ENCODE measurements at places on chromosomes 6 and 20.

DNA sequence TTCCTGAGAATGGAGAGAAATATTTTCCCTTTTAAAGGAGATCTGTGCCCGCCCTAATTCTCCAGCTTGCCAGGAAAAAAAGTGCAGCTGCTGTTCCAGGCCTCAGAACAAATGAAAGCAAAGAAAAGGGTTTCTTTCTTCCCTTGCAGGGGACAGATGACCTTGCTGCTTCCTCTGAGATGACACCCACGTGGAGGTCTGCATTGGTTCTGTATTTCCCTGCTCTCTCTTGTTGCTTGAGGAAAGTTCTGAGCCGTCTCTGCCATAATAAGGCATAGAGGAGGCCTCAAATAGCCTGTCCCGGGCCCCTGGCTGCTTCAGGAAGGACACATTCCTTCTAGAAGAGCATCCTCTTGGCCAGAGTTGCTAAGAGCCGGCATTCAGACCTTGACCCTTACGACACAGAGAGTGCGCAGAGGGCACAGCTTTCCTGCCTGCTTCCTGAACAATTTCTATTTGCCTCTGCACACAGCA is 501.8 kb upstream of the SULF2 start:
- DNase-seq = no peak

DNA sequence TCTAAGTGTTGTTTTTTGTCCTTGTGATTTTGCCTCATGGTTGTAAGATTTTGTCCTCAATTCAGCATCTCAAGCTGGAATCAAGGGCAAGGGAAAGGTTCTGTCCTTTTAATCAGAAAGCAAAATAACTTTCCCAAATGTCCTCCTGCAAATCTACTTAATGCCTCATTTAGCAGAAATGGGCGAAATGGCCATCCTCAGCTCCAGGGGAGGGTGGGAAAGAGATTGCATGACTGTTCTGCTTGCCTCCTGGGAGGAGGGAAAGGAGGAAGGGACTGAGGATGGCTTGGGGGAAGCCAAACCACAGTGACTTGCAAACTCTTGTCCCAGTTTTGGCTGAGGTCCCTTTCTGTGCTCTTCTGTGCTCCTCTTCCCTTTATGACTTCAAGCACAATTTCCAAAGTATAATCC is 43.4 kb downstream of the TNFAIP3 start:
- no peak for DNase-seq

- no peak for DNase-seq
These were observed 33.2 kb downstream of the DNAAF9 start for GRCh38 chr20:3374296-3374695.

DNA sequence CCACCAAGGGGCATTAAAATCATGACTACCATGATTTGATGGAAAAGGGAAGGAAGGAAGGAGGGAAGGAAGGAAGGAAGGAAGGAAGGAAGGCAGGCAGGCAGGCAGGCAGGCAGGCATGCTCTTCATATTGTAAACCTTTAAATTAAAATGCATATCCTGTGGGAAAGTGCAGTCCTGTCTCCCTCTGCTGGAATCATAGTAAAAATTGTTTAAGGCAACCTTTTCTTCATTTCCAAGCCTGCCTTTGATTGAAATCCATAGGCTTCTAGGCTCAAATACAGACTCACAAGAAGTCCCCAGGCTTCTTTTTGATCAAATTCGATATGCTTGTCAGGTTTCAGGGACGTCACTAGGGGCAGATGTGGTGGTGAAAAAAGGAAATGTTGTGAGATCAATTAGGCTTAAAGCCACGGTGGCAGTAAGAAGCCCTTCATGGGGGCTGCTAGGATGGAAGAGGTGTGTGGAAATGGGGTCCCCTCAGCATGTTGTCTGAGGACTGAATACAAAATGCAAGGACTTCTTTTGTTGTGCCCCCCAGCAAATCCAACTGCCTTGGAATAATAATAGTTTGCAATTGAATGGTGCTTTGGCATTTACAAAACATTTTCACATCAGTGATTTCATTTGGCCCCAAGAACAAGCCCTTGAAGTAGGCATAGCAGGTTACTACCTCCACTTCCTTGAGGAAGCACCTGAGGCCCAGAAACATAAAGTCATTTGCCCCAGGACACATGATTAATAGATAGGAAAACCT is 25.6 kb upstream of the GABRR1 start:
- DNase-seq = peak; percentile 30

- no peak for DNase-seq
These were observed 594.6 kb downstream of the DOK5 start for GRCh38 chr20:55070001-55070400.

DNA sequence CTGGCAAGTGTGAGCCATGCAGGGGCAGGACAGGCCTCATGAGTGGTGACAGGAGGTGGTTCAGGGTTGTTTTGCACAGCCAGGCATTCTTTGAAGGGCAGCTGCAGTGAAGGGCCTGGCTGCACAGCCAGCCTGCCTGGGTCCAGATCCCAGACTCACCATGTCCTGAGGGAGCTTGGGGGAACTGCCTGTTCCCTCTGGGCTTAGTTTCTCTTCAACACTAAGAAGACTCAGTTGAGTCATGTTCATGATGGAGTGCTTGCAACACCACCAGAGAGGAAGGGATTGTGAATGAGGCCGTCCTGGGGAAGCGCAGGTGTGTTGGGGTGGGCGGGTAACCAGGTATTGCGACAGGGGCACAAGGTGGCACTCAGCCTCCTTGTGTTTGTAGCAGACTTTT is 102.4 kb downstream of the CDH26 start:
- DNase-seq = no peak

GRCh38 chr20:50308513-50309279 is 118.1 kb downstream of the CEBPB start:
- no peak for DNase-seq

DNA sequence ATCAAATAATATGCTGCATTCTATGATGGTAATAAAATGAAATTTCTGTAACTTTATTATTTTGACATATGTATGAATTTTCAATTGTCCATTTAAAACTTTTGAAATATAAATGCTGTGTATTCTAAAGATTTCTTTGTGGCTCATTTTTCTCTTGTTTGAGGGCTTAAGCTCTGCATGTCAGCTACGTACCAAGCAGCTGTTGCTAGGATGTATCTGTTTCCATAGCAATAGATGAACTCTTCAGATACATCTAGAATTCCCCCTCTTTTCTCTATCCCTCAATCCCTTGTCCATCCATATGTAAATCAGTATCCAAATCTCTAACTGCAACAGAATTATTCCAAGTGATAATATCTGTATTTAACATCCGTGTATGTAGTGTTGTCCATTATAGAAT is 76.5 kb upstream of the OPRM1 start:
- no peak for DNase-seq

GRCh38 chr6:29142309-29142708 is 28.4 kb upstream of the OR2J2 start:
- DNase-seq = no peak

DNA sequence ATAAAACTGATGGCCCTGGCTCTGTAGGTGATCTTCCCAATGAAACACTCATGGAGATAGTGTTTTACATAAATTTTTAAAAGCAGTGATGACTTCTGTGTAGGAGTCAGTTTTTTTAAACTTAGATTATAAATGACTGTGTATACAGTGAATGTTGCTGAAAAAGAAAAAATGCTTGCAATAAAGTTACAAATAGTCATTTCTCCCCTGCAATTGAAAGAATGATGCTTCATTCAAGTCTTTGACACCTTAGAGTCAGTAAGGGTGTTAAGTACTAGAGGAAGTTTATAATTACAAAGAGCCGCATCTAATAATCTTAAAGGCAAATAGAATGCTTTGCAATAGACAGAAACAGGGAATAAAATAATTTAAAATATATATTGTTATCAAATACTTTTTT is 27.6 kb downstream of the ZNF292 start:
- DNase-seq = no peak

DNA sequence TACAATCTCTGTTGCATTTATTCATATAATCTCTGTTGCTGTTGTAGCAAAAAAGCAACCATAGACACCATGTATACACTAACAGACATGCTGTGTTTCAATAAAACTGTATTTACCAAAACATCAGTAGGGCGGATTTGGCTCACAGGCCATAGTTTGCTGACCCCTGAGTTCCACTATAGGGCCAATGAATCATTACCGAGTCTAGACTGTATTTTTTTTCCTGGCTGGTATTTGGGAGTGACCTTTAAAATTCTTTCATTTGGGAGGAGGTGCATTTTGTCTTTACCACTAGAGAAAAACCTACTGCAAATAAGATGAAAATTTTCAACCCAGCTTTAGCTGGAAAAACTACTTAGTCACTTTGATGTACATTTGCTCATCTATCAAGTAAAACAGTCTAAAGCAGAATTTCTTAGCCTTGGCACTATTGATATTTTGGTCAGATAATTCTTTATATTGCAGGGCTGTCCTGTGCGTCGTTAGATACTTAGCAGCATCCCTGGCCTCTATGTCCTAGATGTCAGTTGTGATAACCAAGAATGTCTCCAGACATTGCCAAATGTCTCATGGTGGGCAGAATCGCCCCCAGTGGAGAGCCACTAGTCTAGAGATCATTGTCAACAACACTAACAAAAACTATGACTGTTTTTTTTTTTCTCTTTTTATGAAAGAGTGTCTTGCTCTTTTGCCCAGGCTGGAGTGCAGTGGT is 39.5 kb downstream of the DCBLD1 start:
- DNase-seq = no peak

GRCh38 chr6:150025201-150025917 is at the start of gene RAET1L:
RAET1L (minus strand) TSS chr6:150025532; CDS start chr6:150025471, 61 bp downstream.
- DNase-seq = no peak

DNA sequence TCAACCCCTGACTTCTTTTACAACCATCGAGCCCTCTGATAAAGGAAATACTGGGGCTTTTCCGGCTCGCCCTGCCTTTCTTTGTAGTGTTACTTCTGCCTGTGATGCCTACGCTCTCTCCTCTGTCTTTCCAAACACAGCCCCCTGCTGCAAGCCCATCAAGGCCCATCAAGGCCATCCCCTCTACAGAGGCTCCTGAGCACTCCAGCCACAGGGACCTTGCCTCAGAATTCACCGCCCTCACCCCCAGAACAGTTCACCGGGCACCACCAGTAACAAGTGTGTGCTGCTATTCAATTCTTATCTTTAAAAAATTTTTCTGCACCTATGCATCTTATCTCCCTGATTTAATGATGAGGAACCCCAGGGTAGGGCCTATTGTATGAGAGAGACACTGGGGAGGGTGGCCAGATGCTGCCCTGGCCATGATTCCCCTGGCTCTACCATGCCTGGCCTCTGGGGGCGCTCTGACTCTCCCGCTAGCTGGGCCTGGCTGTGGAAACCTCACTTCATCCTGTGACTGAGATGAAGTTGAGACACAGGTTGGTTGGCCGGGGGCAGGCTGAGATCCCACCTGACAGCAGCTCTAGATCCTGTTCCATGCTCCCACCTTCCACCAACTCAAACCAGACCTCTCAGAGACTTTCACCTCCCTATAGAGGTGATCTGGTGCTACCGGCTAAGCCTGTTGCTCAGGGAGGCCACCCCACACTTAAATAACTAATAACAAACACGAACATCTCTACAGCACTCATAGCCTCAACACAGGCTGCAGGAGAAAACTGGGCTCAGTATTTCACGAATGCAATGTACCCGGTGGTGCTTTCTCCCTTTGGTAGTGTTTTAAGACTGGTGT is 19.2 kb upstream of the GLP1R start:
- DNase-seq = peak; percentile 72

GRCh38 chr6:41413250-41413649 is 77.8 kb downstream of the NCR2 start:
- no peak for DNase-seq

DNA sequence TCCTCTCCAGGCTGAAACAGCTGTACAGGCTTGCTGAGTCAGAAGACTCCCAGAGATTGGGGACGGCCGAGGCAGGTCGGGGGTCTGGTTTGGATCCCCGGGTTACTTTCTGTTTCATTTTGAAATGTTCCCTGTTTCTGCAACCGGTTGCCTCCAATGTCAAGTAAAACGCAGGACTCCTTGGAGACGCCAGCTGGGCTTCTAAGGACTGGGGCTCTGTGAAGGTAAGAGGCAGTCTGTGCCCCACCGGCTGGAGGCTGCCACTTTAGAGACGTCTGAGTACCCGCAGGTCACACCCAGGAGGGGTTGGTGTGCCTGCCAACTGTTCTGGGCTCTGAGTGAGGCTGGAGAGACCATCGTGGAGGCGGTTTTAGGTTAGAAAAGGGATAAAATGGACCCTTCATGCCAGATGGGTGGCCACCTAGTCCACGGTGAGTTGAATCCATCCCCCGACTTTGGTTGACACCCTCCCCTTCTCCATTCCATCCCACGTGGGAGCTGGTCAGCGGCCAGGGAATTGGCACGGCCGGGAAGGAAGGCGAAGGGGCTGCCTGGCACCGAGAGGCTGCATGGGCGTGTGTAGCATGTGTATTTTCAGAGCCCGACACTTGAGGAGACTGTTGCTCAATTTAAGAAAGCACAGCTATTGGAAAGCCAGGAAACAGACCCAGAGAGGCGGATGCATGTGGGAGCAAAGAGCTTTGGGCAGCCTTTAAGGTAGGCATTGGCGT is 240.9 kb downstream of the PHACTR1 start:
- peak; percentile 21 for DNase-seq

- no peak for DNase-seq
These were observed 55.3 kb downstream of the UBE2V1 start for GRCh38 chr20:50057714-50058053.

GRCh38 chr20:8876366-8876765 is 192.5 kb upstream of the PLCB4 start:
- DNase-seq = no peak

DNA sequence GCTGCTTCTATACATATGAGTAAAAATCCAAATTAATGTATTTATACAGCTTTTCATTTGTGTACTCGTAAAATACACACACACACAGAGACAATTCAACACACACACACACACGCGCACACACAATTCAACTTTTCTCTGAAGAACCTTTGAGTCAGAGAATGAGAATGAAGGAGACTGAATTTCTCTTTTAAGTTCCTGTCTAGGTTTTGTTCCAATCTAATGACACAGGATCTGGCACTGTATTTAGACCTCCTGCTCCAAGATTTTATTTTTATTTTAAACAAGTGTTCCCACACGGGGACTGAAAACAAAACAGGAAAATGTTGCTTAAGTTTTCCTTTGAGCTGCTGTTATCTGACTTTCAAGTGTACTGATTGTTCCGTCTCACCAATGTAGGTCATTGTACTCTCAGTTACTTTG is 250.8 kb downstream of the LAMA2 start:
- DNase-seq = no peak

- DNase-seq = no peak
These were observed 309.2 kb upstream of the MAP3K7 start for GRCh38 chr6:90896075-90896547.

DNA sequence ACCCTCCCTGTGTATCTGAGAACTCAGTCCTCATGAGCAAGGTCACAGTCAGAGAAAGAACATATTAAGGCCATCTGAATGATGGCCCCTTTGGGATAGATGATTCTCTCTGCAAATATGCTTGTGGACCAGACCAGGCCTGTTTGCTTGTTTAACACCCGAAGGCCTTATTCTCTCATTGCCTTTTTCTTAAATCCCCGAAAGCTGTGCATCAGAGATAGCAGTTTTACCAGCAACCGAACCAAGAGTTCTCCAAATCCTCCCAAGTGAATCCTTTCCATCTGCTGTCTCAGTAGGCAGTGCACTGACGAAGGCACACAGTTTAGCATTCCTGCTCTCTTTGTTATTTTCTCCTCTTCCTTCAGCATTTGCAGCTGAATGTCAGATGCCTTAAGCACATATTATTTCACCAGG is 79.8 kb downstream of the TRMT6 start:
- no peak for DNase-seq

- DNase-seq = no peak
These were observed 9.4 kb upstream of the TAF8 start for GRCh38 chr6:42040856-42041480.

All from GM10248 (cell line).